ENCODE measurements at places on chromosomes 4 and X.

- no peak for DNase-seq
Measured at GRCh38 chr4:185755451-185755850, 56.5 kb downstream of the SORBS2 start.

DNA sequence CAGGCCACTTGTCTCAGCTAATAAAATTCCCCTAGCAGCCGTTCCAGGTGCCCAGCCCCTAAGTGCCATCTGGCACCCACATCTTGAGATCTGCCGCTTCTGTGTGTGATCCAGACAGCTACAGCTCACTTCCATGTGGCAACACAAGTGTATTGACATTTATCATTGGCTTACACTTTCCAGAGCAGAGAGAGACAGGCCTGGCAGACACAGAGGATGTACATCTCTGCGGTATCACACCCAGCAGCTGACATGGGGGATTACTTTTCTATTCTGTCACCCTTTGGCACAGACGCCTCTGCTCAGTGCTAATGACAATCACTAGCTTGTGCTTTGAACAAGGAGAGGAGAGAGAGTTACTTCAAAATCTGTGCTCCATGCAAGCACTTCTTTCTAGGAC is 195.9 kb downstream of the KDR start:
- no peak for DNase-seq

DNA sequence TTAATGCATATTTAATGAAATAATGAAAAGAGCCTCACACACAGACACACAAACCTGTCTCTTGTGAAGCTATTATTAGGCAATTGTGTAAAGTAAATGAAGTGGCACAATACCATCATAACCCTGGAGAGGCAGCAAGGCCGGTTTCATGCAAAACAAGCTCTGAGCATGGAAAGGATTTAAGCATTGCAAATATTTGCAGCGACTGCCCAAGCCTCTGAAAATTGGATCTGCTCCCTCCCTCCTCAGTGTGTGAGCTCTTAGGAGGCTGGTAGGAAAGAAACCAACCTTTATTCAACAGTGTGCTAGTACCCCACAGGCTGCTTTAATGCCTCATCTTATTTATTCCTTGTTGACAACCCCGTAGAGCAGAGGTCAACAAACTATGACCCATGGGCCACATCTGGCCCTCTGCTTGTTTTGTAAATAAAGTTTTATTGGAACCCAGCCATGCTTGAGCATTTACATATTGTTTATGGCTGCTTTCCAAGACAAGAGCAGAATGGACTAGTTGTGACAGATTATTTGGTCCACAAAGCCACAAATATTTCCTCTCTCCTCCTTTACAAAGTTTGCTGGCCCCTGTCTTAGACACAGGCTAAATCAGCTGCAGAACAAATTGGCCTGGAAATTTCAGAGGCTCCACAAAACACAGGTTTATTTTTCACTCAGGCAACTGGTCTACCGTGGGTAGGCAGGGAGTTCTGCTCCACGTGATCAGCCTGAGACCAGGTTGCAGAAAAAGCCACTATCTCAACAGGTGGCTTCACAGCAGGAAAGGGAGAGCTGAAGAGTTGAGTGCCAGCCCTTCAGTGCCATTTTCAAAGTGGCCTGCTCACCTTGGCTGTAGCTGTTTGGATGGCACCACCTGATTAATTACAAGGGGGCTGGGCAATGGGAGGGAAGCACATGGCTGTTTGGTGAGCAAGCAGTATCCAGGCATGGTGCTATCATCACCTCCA is 16.8 kb downstream of the RS1 start:
- DNase-seq = no peak

- DNase-seq = no peak
Measured at GRCh38 chrX:11967986-11968869, 170.0 kb upstream of the FRMPD4 start.

DNA sequence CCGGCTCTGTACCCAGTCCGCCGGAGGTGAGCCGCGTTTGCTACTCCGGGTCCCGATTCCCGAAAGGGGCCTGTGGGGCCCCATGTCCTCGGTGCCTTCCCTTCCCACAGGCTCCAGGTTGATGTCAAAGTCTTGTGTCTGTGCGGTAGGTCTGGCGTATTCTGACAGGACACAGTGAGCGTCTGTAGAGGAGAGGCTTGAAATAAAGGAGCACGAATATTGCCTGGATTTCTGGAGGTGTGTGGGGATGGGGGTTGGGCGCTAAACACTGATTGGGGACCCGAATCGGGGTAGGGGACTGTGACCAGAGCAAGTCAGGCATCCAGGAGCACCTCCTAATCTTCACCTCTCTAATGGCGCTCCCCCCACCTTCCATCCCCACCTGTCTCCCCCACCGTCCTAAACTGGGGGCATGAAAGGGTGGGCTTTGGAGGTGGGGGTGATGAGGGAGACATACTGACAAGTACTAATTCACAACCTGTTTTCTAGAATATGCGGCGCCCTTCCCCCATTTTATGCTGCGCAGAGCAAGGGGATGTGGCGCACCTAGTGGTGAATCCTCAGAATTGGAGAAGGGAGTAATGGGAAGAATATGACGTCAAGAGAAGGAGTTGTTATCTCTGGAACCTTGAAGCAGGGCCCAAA is 855 bp downstream of the GPRASP2 start:
- DNase-seq = peak; percentile 34

- no peak for DNase-seq
Measured at GRCh38 chr4:138181287-138181686, 60.9 kb downstream of the SLC7A11 start.

- no peak for DNase-seq
Measured at GRCh38 chrX:41588271-41588670, 100.5 kb upstream of the GPR34 start.

DNA sequence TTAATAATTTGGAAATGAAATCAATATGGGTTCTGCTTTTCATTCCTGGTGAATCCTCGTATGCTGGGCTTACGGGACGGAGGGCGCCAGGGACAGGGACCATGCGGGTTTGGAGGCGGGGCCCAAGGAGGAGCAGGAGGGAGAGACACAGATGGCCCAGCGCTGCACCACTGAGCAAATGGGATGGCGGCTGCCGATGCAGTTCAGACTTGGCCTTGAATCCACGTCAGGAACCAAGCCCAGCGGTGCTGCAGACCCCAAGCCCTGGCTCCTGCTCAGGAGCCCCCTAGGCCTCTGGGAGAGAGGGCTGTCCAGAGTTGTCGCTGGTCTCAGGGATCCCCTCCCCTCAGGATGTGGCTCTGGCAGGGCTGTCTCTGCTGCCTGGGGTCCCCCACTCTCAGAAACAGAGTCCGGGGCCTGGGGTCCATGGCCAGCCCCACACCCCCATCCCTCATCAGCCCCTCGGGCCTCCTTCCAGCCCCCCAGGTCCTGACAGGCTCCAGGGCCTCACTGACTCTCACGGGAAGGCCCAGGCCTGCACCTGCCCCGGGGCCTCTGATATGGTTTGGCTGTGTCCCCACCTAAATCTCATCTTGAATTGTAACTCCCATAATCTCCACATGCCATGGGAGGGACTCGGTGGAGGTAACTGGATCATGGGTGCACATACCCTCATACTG is 75.2 kb downstream of the FAM53A start:
- no peak for DNase-seq

GRCh38 chr4:72283357-72283756 is 251.6 kb downstream of the NPFFR2 start:
- DNase-seq = no peak

DNA sequence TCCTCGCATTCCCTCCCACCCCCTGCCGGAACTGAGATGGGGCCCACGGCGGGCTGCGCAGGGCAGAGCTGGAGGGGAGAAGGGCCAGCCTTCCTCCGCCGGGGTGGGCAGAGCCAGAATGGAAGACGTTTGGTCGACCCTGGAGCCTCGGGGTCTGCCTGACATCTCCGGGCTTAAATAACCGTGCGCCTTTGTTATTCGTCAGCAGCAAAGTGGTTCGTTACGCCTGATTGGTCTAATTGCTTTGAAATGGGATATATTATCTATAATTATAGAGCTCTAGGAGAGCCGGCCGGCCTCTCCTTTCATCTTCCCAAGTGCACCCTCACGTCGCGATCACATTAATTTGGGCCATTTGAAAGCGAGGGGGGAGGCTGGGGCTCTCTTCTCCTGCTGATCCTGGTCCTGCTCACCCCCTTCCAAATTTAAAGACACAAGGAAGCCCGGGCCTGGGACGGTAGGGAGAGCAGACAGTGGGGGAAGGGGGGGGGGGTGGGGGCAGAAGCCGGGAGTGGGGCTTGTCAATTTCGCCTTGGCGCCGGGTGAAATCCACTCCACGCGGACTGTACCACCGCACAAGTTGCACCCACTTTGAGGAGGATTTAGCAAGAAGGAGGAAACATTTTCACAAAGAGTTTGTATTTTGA is 4.7 kb upstream of the MSX1 start:
- no peak for DNase-seq

DNA sequence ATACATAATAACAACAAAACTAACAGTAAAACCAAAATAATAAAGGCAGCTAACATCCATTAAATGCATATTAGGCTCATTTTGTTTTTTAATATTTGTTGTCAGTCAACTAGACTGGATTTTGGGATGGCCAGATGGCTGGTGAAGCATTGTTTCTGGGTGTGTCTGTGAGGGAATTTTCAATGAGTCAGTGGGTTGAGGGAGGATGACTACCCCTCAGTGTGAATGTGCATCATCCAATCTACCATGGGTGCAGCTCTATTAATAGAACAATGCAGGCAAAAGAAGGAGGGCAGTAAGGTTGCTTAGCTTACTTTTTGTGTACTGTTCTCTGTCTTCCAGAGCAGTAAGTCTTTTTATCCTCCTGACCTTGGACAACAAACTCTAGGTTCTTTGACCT is 484.2 kb upstream of the HS3ST1 start:
- no peak for DNase-seq

DNA sequence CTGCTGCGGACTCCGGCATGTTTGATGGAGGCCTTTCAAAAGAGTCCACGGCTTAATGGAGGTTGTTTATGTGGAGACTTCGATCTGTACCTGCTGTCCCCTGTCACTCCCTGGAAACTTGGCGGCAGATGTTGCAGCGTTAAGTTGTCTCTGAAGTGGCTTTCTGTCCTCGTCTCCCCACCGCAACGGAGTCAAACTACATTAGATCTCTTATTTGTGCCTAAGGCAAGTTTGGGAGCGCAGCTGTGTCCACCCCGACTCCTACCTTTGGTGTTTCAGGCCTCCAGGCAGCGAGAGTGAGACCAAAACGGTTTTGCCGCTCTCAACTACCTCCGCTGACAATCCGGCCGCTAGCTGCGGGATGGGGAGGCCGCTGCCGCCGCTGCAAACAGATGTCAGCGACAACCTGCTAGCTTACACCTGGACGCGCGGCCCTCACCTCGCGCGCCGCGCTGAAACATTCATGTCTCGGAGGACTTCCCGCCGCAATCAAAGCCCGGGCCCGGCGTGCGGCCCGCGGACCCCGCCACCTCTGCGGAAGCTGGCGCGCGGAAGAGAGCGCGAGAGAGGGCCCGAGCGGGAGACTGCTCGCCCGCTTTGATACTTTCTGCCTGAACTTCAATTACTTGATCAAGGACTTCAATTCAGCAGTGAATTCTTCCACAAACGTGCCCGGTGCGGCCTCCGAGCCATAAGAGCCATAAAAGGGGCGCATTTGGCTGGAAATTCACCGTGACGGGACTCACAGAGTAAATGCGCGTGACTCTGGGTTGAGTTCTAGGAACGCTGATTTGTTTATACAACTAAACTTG is 108.4 kb downstream of the ANTXR2 start:
- no peak for DNase-seq

DNA sequence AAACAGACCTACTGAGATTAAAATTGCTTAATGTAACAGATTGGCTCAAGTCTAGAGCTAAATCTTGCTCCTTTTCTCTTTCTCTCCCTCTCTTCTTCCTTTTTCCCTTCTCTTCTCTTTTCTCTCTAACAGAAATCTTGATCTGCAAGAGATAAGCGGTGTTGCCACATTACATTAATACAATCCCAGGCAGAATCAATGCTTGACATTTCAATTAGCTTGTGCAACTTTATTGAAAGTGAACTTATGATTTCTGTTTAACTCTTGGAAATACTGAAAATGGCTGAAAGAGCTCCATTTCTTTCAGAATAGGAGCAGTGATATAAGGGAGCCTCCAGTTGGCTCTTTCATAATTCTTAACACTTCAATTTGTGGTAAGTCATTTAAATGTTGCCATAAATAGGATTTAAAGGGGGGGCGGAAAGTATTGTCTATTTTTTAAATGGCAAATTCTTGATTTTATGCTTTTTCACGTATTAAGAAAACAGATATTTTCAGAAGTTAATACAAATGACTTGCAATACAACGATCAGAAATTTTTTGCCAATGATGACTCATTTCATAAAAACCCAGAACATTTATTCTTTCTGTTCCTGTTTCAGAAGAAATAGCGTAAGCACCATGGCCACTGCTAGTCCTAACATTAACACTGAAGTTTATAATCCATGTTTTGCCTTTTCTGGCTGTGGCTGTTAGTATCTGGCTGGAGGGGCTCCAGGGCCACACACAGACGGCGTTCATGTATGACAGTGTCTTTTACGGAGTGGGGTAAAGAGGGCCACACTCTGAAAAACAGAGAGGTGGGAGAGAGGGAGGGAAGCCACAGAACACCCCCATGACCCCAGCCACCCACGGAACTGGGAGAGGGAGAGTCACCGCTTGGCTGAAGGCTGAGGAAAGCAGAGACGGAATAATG is 115.7 kb upstream of the FAT1 start:
- no peak for DNase-seq

- DNase-seq = no peak
Measured at GRCh38 chrX:10414862-10415261, 205.5 kb downstream of the MID1 start.
